LHCN-M2 (cell line): ENCODE measurements at places on chromosomes 3 and 15. TPM values are rescaled to one million over a fixed set of nuclear protein-coding genes. Genes with fewer than 3 reads are reported as not detected.

- DNase-seq: no peak
Measured at GRCh38 chr3:58158442-58159153, 52.2 kb downstream of the DNASE1L3 start.

Gene GORASP1
- 46.2 and 50.2 TPM in 2 replicates for total RNA-seq

Gene CD200R1
- total RNA-seq: not detected in 2 replicates

DNA sequence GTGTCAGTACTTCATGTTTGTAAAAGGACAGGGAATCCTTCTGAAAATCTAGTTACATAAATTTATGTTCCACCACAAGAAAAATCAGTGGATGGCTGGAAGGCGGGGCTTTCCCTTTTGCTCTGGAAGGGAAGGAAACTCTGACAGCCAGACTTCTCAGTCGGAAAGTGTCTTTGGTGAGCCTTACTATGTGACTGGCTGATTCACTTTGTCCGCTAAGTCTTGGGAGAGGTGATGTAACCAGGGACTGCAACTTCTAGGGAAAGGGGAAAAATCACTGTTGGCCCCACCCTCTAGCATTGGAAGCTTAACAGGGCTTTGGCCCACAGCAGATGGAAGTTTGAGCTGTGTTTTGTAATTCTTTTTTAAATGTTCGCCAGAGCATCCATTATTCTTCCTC, 281.4 kb upstream of the CTDSPL start:
- DNase-seq: no peak

Gene IL17RB
- not detected in 2 replicates for total RNA-seq

Gene GOLGA6L22
- total RNA-seq: not detected in 2 replicates

DNA sequence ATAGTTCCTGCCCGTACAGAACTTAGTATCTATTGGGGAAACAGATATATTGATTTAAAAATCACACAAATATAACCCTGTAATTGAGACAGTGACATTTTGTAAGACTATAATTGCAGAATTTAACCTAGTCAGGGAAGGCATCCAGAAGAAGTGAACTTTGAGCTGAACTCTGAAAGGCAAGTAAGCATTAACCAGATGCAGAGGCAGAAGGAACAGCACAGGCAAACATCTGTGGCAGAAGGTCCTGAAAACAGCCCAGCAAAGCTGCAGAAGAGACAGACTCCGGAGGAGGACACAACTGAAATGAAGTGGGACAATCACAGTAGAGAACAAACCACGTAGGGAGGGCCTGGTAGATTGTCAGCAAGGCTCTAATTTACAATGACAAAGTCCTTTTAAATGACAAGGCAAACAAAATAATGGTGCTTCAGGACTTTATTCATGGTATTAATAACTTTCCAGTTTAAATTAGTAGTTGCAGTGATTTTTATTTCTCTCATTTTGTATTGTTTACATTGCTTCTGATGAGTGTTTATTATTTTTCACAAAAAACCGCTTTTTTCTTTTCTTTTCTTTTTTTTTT, 14.5 kb downstream of the BCL2A1 start:
- no peak for DNase-seq

- no peak for DNase-seq
Measured at GRCh38 chr15:52651114-52651513, 28.1 kb downstream of the ATOSA start.

DNA sequence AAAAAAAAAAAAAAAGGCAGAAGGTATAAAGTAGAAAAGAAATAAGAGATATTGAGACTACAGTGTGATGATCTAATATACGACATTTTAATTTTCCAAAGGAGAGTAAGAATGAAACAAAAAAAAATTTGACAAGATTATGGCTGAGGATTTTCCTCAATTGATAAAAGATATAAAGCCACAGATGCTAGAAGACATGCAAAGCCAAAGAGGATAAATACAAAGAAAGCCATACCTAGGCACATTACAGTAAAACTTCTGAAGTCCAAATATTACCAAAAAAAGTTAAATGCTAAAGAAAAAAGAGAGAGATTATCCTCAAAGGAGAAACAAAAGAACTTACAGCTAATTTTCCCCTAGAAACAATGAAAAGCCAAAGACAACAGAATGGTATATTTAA, 20.3 kb upstream of the SUSD5 start:
- DNase-seq: no peak

Gene ENTPD3
- total RNA-seq: not detected in 2 replicates

DNA sequence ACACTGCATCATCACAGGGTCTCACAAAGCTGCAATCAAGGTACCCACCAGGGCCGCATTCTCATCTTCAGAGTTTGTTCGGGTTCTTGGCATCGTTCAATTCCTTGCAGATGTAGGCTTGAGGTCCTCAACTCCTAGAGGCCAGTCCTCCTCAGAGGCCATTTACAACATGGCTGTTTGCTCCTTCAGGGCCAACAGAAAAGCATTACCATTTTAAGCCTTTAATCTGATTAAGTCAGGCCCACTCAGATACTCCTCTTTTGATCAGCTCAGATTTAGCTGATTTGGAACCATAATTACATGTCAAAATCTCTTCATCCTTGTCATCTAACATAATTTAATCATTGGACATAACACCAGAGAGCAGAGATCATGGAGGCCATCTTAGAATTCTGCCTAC, 55.4 kb downstream of the BFSP2 start:
- no peak for DNase-seq
